ENCODE measurements at places on chromosomes 7 and 10.

DNA sequence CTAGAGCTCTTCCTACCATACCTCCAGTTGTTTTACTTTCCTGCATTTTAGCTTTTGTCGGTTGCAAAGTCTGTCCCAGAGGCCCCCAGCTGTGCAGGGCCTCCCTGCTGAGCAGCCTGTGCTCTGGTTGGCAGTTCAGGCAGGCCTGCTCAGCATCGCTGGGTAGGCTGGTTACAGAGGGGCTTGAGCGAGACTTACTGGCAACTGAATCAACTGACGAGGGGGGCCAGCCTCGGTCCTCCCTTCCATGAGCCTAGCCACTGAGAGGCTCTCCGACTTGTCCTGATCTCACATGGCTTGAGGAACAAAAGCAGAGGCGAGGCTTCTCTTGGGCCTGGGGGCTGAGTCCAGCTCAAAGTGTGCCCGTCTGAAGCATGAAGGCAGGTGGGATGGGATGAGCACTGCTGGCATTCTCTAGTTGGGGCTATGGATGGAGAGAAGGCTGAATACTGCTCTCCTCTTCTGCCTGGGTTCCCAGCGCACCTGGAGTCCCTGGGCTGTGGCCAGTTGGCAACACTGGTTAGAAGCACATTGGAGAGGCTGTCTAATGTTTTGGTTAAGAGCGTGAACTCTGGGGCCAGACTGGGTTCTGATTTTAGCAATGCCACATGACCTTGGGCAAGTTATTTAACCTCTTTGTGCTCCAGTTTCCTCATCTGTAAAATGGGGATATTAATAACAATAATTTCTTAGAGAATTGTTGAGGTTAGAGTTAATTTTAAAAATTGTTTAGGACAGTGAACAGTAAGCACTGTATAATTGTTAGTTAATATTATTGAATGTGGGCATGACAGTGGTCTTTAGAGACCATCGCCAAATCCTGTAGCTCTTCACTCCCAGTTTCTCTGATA, 6.9 kb upstream of the SFRP5 start:
- no peak for DNase-seq

DNA sequence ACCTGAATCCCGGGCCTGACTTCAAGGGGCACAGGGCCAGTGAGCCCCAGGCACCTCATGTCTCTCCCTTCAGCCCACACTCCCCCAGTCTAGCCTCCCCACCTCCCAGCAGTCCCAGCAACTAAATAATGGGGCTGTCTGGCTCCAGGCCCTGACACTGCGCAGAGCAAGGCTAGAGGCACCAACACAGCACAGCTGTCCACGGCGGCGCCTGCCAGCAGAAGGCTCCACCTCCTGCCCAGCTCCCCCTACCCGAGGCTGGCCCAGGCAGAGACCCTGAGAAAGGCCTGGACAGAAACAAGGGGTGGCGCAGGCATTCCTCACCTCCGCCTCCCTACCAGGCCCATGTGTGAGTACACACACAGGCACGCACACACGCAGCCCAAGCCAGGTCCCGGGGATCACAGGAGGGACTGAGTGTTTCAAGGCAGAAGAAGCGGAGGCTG, 6.1 kb downstream of the KCNH2 start:
- no peak for DNase-seq

DNA sequence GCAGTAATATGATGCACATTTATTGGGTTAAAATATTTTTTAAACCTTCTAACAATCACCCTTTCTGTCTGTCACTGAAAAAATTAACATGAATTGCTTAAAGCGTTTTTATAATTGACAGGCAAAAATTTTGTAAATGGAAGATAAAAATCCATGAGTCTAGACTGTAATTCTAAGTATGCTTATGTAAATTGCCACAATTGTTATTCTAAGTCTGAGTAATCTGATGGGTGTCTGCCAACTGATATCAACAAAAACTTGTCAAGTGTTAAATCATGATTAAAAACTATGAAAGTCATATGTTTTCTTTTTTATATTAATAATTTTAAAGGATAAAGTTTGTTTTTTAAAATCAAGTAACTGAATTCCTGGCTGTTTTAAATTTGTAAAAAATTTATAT, 208.2 kb downstream of the CDK14 start:
- DNase-seq: no peak

- no peak for DNase-seq
These were observed 36.0 kb downstream of the PRTFDC1 start for GRCh38 chr10:24916365-24916764.

GRCh38 chr10:43039624-43040481, 37.0 kb upstream of the RET start:
- no peak for DNase-seq

GRCh38 chr10:23742368-23742767, 303.5 kb downstream of the OTUD1 start:
- no peak for DNase-seq

- DNase-seq: no peak
These were observed 138.3 kb downstream of the LRRN3 start for GRCh38 chr7:111229181-111229740.

- DNase-seq: no peak
These were observed 3.4 kb downstream of the FEZF1 start for GRCh38 chr7:122300956-122301833.

GRCh38 chr10:21473135-21473534, 52.3 kb downstream of the SKIDA1 start:
- DNase-seq: no peak

DNA sequence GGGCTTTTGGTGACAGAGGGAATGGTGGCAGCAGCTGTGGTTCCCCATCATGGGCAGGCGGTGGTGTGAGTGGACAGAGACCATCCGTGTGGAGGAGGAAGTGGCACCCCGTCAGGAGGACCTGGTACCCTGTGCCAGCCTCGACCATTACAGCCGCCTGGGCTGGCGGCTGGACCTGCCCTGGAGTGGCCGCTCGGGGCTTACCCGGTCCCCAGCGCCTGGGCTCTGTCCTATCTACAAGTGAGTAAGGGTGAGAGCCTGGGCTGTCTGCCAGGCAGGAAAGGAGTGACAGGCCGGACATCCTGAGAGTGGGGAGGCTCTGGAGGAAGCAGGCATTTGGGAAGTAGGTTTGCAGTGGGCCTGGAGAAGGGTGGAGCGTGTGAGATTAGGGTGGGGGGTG, 2.9 kb upstream of the ZNF467 start:
- no peak for DNase-seq

GRCh38 chr10:84890706-84891105, 562.3 kb downstream of the CCSER2 start:
- DNase-seq: no peak

- peak; percentile 62 for DNase-seq
These were observed 128.8 kb downstream of the GATA3 start for GRCh38 chr10:8183241-8183704.

DNA sequence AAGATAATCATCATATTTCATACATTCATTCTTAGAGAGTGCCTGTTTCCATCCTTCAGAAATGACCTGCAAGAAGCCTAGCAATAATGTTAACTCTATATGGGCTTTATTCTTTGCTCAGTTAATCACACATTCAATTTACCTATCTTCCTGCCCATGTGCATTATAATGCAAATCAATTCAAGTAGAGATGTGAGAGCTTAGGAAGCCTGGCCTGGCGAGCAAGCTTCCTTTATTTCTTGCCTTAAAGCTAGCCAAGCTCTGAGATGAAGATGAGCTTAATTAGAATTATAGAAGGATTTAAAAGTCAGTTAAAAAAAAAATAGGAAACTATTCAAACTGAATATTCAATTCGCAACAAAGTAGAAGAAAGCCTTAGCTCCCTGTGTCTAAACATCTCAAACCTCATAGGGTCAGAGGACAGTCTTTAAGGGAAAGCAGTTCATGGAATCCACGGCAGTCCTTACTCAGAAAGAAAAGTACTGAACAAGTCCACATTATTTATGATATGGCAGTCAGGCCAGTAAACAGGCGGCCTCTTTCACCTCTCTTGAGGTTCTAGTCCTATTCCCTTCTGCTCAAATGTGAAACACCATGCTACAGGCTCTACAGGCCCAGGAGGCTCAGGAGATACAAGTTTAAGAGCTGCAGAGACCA, 214.1 kb downstream of the TFEC start:
- no peak for DNase-seq

DNA sequence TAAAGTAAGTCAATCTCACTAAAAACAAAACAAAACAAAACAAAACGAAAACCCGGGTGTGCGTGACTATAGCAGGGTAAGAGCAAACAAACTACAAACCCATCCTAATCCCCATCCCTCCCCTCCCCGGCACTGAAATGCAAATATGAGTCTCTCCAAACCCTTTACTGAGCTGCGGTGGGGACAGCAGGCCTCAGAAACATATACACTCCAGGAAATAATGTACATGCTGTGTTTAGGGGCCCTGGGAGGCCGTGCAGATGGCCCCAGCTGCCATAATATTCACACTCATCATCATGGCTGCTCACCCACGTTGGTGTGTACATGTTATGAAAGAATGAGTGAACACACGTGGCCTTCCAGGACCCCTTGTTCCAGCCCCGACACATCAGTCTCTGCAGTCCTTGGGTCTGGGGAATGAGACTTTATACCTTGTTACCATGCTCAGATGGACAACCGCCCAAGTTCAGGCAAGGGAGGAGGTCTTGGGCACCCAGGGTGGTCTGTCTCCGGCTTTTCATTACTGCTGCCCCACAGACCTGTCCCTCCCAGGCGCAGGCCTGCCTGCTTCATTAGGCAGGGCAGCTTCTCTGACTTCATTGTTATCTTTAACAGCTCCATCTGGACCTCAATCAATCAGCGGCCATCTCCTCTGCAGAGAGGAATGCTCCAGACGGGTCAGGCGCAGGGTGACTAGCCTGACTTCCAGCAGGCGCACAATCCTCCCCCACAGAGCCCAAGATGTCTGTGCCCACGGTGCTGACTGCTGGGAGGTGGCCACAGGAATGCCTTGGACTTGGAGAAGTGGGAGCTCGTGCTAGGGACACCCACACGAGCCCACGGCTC, 20.6 kb downstream of the HSPA12A start:
- no peak for DNase-seq

- no peak for DNase-seq
These were observed 3.9 kb downstream of the FFAR4 start for GRCh38 chr10:93570383-93570782.

- no peak for DNase-seq
These were observed 8.7 kb downstream of the CNNM2 start for GRCh38 chr10:102926842-102927241.

DNA sequence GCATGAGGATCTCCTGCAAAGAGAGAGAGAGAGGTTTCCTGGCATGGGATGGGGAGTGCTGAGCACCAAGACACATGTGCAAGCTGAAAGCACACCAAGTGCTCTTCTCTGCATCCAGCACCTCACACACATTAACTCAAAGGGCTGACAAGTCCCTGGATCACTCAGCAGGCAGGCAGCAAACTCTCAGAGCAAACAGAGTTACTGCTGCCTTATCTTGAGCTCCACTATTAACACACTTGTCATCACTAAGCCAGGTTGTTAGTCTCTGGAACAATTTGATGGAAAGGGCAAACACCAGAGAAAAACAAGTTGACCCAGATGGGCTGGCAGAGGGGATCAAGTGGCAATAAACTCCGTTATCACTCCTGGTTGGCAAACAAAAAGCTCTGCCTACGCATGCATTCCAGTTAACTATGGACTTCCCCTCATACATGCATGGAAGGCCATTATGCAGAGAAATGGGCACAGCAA, 349.9 kb downstream of the KCNMA1 start:
- DNase-seq: no peak

DNA sequence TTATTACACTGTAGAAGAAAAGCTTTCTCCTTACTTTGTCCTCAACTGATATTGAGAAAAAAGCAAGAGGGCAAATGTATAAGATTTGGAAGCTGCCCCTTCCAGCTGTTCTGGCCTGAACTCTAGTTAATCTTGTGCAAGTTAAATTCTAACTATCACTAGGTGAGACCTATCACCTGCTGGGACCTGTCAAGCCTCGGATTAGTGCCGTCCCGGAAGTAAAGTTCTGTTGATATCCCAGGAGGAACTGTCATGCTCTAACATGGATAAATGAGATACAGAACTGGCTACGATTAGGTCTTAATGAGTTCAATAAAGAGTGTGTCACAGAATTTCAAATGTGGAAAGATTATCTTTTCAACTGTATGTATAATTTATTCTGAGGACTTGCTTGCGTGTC, 1.2 kb upstream of the BPGM start:
- DNase-seq: no peak

DNA sequence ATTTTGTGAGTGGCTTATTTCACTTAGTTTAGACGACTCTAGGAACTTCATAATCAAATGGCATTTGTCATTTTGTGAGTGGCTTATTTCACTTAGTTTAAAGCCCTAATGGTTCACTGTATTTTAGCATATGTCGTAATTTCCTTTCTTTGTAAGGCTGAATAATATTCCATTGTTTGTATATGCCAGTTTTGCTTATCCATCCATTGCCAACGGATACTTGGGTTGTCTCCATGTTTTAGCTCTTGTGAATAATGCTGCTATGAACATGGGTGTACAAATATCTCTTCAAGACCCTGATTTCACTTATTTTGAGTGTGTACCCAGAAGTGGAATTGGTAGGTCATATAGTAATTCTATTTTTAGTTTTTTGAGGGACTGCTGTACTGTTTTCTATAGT, 31.8 kb downstream of the DOCK1 start:
- no peak for DNase-seq

DNA sequence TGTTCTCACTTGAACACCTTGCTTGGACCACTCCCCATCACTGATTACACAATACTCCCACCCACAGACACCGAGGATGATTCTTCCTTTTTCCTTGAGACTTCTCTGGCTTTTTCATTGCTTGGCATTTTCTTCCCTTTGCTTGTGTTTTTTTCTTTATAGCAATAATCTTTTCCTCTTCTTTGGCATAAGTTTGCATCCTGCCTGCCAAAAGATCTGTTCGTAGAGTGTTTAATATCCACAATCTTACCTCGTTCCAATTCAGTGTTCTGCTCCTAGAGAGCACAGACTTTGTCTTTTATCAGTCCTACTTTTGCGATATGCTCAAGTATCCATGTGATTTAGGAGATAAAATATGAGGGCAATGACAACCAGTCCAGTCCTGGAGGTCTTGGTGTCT, 303.3 kb upstream of the CDC14C start:
- no peak for DNase-seq

GRCh38 chr7:19284136-19284535, 138.9 kb upstream of the FERD3L start:
- no peak for DNase-seq

- no peak for DNase-seq
These were observed 273.1 kb downstream of the AUTS2 start for GRCh38 chr7:69871213-69871885.

DNA sequence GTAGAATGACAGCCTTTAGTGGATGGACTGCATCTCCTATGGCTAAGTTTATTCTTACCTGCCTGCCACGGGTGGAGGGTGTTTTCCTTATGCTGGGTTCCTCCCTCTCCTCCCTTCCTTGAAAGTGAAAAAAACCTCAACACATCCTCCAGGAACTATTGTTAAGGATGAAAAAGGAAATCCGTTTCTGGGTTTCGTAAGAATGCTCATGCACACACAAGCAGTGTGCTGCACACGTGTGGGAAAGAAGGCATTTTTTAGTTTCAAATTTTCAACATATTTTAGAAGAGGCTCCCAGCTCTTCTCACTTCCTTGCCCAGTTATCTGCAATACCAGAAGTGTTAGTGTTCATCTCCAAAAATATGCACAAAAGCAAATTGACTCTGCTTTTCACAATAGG, 90.6 kb downstream of the FAM171A1 start:
- no peak for DNase-seq

All from stimulated activated naive CD8-positive, alpha-beta T cell treated with anti-CD3 and anti-CD28 coated beads, Interleukin-15, amount 100 ng/mL, for 72 hours (primary cell).